Breast epithelium (tissue), 4 donors: ENCODE measurements at places on chromosomes 13 and 19. TPM values are rescaled to one million over a fixed set of nuclear protein-coding genes. Genes with fewer than 3 reads are reported as not detected.
A peak's percentile ranks its signal among the peaks of the same experiment; 100 is the strongest.

DNA sequence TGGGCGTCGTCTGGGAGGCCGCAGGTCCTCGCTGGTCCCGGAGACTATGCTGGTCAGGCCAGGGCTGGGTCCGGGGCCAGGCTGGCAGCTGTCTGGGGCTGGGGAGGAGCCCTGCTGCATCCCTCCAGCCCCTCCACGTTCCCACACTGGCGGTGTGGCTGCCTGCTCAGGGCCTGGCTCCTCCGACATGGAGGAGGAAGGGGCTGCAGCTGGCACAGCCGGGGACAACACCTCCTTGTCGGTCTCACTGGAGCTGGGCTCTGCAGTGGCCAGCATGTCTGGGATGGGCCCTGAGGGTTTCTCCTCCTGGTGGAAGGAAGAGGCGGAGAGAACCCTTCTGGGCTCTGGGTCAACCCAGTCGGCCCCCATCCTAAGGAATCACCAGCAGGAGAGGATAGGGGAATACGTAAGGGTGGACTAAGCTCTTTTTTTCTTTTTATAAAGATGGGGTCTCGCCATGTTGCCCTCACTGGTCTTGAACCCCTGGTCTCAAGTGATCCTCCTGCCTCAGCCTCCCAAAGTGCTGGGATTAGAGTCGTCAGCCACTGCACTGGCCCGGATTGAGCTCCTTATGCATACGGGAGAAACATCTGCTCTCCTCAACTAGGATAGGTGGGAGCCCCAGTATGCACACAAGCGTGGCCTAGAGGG is 806 bp downstream of the ZNF414 start:
- no peak for DNase-seq

DNA sequence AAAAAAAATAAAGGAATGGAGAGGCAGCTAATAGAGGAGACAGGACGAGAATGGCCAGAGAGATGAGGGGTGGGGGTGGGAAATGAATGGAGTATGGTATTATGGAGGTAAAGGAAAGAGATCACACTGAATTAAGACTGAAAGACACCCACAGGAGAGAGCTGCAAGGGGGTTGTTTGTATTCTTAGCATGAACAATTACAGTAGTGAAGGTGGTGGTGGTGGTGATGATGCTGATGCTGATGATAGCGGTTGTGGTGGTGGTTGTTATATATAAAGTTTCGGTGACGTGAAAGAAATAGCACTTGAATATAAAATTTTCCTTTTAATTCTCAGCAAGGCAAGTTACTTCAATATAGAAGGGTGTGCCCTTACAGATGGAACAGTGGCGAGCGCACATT is 2.8 kb upstream of the ADGRE3 start:
- DNase-seq = no peak

Gene GRK1
- not detected for total RNA-seq

GRCh38 chr13:80508031-80508430 is 167.1 kb upstream of the SPRY2 start:
- DNase-seq = no peak

Gene MISP
- total RNA-seq = 2.5 TPM

DNA sequence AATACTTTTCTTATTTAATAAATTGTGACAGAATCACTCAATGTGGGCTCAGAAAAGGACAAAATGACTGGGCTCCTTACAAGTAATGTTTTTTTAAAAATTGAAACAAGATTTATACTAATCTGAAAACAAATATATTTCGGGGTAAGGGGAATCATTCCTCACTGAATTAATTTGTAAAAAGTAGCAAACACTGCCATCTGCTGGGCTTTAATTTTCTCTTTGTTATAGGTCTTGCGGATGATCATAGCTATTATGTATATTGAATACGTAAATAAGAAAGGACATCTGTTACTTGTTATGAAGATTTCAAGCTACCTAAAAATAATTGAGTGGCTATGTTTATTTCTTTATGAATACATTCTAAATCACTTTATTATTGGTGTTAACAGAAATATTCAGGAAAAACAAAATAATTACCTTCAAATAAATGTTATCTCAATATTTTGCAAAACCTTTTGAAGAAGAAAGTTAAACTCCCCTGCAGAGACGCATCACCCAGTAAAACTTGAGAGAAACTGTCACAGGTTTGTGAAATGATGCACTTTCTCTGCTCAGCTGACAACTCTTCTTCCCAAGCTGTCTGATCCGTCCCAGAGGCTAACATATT is 17.8 kb upstream of the ENOX1 start:
- DNase-seq = no peak

Gene RFXAP
- 3.8 TPM for total RNA-seq

Gene CLDND2
- not detected for total RNA-seq

Gene CD37
- 19.7 TPM for total RNA-seq

GRCh38 chr13:33017323-33017929 is 1.2 kb downstream of the KL start:
- no peak for DNase-seq

GRCh38 chr19:55670280-55671053 is 4.6 kb upstream of the EPN1 start:
- no peak for DNase-seq

Gene ZNF528
- 20.5 TPM for total RNA-seq

Gene ZNF443
- 4.2 TPM for total RNA-seq

DNA sequence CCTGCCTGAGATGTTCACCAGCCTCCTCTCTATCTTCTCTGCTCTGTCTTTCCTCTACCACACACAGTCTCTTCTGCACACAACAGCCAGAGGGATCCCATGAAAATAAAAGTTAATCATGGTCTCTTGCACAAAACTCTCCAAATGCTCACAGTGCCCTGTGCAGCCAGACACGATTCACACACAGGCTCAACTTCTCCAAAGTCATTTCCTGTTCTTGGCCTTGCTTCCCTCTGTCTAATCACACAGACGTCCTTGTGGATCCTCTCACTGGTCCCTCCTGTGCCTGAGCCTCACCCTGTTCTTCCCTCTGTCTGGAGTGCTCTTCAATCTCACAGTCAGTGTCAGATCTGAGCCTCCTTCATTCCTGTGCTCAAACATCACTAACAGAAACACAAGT is 7.8 kb downstream of the SIGLEC12 start:
- no peak for DNase-seq

Gene TMEM255B
- 2.3 TPM for total RNA-seq

Gene RYR1
- total RNA-seq = 6.7 TPM

DNA sequence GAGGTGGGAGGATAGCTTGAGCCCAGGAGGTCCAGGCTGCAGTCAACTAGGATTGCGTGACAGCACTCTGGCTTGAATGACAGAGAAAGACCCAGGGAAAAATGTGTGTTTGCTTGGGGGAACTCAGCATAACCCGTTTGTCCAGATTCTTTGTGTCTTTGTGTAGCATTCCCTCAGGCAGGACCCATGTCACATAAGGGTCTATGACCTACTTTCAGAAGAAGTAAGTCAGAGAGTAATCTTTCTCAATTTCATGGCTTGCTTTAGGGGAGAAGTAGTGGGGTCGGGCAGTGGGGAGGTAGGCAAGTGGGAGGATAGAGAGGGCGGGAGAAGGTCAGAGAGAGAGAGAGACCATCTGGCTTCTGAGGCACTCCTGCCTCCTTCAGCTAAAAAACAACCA is 11.9 kb upstream of the PSPC1 start:
- DNase-seq = no peak

DNA sequence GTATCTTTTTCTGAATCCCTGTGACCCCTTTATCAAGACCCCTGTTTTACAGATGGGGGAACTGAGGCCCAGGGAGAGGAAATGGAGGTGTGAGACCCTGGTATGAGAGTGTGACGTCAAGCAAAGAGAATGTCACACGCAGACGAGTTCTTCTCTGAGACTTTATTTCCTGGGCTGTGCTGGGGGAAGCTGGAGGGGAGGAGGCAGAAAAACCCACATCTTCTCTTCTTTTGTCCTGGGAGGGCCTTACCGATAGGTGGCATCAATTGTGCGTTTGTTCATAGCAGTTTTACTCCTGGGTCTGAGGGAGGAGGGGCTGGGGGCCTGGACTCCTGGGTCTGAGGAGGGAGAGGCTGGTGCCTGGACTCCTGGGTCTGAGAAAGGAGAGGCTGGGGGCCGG is 4.9 kb upstream of the KLK15 start:
- no peak for DNase-seq

DNA sequence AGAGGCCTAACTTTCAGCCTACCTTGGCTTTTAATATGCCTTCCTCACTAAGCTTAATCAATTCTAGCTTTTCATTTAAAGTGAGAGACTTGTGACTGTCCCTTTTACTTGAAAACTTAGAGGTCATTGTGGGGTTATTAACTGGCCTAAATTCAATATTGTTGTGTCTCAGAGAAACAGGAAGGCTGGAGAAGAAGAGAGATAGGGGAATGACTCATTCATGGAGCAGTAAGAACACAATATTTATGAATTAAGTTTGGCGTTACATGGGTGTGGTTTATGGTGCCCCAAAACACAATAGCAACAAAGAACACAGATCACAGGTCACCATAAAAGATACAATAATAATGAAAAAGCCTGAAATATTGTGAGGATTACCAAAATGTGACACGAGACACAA is 612.1 kb downstream of the TBC1D4 start:
- DNase-seq = no peak

DNA sequence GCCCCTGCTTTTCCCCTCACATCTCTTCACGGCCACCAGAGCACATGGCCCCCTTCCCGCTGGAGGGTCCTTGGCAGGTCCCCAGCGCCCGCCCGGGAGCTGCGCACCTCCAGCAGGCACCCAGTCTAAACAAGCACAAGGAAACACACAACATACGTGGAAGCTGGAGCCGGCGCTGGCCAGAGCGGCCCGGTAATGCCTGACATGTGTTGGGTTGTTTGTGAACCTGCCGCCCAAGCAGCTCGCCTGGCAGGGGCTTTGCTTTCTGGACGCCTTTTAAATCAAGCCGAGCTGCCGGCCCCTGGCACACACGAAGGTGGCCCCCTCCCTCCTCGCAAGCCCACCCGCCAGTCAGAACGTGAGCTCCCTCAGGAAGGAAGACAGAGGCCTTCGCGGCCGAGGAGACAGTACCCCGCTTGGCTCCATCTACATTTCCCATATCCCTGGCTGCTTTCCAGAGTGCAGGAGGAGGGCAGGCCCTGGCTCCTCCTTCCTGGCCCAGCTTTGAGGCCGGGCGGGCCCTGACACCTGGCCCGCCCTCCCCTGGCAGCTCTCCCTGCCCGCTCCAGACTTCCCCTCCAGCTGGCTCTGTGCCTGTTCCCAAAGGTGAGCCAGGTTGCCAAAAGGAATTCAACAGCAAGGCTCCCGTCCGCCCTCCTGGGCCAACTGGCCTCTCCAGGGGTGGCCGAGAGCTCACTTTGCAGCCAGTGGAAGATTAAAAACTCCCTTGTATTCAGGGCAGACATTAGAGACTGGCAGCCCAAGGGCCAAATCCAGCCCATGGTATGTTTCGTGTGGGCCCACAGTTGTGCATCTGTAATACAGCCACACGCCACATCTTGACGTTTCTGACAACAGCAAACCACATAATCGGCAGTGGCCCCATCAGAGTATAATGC is 28.7 kb downstream of the COMP start:
- peak; percentile 96 for DNase-seq

Gene ERICH6B
- total RNA-seq = not detected

DNA sequence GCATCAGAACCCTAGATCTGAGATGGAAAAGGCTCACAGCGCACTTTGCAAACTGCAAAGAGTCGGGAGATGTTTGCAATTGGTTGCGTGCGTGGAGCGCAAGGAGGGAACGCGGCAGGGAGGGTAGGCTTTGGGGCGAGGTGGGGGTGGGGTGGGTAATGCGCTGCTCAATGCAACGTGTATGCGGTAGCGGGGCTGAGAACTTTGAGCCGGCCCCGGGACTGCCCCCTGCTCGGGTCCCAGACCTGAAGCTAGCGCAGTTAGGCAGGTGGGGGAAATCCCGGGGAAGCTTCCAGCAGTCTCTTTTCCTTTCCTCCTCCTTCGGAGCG is 971 bp downstream of the FOSB start:
- DNase-seq = no peak

- no peak for DNase-seq
These were observed 61.8 kb downstream of the RAB20 start for GRCh38 chr13:110499621-110500281.

Gene LILRB5
- 4.8 TPM for total RNA-seq

DNA sequence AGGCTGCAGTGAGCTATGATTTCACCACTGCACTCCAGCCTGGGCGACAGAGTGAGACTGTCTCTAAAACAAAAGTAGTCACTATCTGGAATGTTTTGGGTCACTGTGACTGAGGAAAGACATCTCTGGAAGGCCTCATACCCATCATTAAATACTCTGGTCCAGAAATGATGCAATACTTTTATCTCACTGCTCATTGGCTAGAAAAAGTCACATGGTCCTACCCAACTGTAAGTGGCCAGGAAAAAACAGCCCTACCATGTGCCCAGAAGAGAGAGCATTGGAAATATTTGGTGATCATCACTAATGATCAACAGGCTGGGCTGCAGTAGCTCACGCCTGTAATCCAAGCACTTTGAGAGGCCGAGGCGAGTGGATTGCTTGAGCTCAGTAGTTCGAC is 29.8 kb downstream of the PNPLA6 start:
- DNase-seq = no peak

DNA sequence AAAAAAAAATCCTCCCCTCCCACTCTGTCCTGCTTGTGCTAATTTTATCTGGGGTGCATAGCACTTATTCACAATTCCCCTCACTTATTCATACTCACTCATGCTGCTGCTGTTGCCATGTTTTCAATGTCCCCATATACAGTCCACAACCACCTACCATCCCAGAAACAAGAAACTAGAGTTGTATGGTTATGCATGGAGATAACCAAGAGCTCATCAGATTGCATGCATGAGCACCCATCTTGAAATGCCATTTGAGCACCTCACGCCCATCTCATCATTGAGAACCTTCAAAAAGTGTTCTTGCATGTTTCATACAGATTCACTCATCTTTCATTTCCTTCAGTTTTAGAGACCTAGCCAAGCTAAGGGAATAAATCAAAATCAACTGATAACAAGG is 15.1 kb upstream of the N4BP2L2 start:
- DNase-seq = no peak
